ENCODE measurements at places on chromosomes 16 and 17. TPM values are rescaled to one million over a fixed set of nuclear protein-coding genes. Genes with fewer than 3 reads are reported as not detected.

DNA sequence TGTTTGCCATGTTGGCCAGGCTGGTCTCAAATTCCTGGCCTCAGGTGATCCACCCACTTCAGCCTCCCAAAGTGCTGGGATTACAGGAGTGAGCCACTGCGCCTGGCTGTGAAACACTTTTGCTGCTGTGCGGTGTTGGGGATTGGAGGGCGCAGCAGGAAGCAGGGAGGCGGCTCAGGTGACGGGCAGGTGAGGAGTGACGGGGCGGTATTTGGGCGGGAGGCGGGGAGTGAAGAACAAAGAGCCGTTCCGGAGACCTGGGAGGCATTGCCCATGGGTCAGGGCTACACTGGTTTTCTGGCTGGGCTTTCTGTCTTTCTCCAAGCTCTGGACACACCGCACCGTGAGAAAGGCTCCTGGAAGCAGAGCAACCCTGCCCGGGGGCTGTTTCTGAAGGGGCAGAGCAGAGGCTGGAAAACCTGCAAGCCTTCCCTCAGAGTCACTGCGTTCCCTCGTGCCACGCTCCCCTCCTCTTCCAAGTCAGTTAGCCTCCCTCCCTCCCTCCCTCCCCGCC, 22.1 kb downstream of the CRISPLD2 start:
- DNase-seq: no peak

GRCh38 chr17:45907750-45908395, 13.5 kb downstream of the MAPT start:
- no peak for DNase-seq

DNA sequence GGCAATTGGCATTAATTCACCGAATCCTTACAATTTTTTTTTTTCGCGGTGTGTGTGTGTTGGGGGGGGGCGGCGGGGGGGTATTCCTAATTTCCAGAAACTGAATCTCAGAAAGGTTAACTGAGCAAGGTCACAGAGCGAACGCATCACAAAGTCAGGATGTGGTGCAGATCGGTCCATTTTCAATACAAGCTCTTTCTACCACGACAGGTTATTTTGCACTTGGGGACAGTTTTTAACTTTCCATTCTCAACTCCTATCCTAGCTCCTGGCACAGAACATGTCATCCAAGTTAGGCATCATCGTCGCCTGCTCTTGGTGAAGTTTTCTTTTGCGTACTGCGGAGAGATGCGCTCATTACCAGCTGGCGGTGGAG, 15.4 kb upstream of the ERN1 start:
- no peak for DNase-seq

- DNase-seq: no peak
These were observed 193.3 kb downstream of the ZNF423 start for GRCh38 chr16:49662569-49662968.

DNA sequence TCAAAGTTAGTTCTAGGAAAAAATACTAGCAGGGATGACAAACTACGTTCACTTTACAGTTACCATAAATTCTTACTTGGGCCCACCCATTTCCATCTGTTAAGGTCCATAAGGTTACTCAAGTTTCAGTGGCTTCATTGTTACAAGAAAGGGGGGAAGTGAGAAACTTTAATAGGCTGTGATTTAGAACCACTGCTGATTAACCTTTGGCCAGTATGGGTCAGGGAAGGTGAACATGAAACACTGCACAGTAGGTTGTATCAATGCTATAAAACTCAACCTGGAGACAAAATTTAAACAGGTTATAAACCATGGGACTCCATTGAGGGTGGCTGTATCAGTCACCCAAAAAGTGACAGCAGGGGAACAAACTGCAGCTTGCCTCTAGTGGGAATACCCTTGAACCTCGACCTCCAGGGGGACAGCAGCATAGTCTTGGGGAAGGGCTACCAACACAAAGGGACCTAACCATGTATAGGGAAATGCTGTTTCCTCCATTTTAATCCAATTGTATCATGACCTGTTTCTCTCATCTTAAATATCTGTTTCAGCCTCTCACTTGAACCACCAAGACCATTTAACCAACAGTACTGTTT, 10.4 kb downstream of the PTRH2 start:
- DNase-seq: no peak

GRCh38 chr17:58020401-58020800, 13.4 kb upstream of the SRSF1 start:
- DNase-seq: no peak

- DNase-seq: no peak
These were observed at the start of gene NHLRC4 for GRCh38 chr16:566475-567372. TSS of gene NHLRC4 (plus strand) at chr16:567005. CDS start at chr16:568048, 1,043 bp downstream.

GRCh38 chr17:47966079-47966519, 4.8 kb upstream of the CDK5RAP3 start:
- no peak for DNase-seq

Gene PTX4
- not detected for total RNA-seq

Gene MT1F
- 2.5 TPM for total RNA-seq

Gene CCL23
- not detected for total RNA-seq

Gene ANKRD40CL
- not detected for total RNA-seq

Gene ADAP2
- total RNA-seq: 8.0 TPM

Gene PKD1
- 70.3 TPM for total RNA-seq

Measured in occipital lobe (tissue), 3 donors.